Caki2 (cell line): ENCODE measurements at places on chromosomes 12 and 14. TPM values are rescaled to one million over a fixed set of nuclear protein-coding genes. Genes with fewer than 3 reads are reported as not detected.

- no peak for DNase-seq
Measured at GRCh38 chr14:55645845-55646832, 66.1 kb downstream of the KTN1 start.

- DNase-seq = no peak
Measured at GRCh38 chr12:27818401-27818918, 38.4 kb upstream of the MANSC4 start.

DNA sequence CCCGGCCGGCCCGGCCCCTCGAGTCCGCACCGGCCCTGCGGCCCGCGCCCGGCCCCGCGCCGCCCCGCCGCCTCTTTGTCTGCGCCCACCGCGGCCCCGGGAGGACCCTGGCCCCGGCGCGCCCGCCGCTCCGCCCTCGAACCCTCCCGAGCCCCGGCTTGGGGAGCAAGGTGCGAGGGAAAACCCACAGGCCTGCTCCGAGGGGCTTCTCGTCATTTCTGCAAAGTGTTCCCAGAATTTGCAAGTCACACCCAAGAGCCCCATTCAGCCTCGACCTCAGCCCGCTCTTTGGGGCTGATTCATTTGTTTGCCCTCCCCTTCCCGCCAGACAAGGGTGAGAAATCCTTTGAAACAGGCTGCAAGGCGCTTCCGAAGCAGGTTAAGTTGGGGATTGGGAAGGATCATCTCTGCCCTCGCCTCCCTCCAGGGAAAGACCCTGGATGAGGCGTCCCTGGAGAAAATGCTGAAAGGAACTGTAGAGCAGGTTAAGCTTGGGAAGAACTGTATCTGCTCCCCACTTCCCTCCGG, 325 bp upstream of the CLIP1 start:
- DNase-seq = peak; percentile 59

DNA sequence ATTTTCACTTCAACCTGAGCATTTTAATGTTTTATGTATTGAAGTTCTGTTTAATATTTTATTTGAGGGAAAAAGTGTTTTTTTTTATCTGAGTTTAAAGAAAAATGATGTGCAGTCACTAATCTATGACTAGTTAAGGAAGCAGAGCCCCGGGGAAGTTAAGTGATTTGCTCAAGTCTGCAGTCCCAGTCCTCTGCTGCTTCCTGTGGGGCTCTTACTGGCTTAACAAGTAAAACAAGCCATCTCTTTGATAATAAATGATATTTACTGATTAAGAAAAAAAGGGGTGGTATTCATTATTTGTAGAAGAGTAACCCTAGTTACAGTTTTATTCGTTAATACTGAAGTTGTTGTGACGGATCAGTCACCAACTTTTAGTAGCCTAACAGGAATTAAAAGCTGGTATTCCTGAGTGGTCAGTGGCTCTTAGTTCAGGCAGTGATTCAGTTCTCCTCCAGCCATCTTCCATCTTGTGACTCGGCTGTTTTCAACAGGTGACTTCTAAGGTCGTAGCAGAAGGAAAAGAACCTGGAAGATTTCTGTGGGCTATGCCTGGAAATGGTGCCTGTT, 21.7 kb downstream of the BICDL1 start:
- no peak for DNase-seq

DNA sequence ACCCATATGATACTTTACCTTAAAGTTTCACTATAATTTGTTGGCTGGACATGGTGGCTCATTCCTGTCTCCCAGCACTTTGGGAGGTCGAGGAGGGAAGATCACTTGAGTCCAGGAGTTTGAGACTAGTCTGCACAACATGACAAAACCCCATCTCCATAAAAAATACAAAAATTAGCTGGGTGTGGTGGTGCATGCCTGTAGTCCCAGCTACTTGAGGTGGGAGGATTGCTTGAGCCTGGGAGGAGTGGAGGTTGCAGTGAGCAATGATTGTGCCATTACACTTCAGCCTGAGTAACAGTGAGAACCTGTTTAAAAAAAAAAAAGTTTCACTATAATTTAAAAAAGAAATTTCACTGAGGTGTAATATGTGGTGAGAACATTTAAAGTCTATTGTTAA, 21.2 kb downstream of the DERA start:
- no peak for DNase-seq

- no peak for DNase-seq
Measured at GRCh38 chr14:28987516-28987915, 220.9 kb downstream of the FOXG1 start.

- no peak for DNase-seq
Measured at GRCh38 chr12:89800435-89800834, 91.8 kb upstream of the ATP2B1 start.

DNA sequence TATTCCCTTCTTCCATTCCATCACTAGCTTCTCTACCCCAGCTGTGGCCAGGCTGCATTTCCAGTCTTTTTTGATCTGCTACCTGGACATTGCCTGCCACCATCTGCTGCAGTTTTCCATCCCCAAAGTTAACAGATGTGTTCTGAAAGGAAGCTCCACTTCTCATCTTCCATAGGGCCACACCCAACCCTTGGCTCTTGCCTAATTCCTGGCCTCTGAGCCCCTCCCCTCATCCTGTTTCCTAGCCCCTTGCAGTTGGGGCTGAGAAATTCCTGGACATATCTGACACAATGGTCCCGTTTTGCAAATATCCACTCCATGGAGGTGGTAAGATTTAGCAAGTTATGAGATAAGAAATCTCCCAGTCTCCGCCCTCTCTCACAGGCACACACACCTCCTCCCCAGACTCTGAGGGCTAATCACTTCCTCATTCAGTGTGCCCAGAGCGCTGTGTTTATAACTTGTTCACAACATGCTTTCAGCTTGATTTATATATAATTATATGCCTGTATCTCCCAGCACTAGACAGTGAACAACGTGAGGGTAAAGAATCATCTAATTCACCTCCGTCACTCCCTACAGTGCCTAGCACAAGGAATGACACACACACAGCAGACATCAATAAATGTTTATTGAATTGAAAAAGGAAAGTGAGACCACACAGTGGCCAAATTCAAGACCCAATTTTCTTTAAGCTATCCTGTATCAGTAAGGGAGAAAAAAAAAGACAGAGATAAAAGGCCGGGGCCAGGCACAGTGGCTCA, 13.4 kb downstream of the SMUG1 start:
- DNase-seq = no peak

DNA sequence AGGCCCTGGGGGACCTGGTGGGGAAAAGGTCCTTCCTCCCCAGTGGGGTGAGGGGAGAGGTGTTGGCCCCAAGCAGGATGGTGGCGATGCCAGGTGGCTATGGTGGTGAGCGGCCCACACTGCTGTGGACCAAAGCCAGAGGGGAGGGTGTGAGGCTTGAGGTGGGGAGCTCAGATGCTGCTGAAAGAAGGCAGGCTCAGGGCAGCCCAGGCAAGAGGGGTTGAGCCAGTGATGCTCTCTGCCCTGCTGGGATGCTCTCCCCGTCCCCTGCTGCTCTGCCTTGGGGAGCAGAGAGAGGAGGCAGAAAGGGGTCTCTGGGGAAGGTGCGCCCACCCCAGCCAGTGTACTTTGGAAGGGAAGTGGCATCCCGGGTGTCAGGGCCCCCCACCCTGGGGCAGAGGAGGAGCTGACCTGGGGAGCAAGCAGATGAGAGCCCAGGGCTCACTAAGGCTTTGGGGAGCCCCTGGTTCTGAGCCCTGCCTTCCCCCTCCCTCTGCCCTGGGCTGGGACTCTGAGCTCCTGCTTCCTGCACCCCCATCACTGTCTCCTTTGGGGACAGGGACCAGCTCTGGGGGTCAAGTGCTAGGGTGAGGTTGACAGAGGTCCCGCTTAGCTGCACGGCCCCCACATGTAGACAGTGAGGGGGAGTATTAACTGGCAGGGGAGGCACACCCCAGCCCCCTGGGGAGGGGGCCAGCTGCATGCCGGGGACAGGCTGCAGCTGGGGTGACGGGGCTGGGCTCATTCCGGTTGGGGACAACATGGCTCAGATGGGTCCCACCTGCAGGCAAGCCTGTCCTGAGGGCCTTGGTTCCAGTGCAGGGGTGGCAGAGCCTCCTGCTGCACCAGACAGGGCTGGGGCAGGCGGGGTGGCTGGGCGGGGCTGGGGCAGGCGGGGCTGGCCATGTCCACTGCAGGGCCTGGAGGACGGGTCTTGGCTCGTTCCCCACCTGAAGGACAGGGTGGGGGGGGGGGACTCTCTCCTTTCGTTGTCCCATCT, 124.4 kb downstream of the KIF26A start:
- no peak for DNase-seq

- DNase-seq = no peak
Measured at GRCh38 chr14:104505085-104506074, 74.2 kb upstream of the C14orf180 start.

GRCh38 chr14:99560922-99561683, 42.9 kb downstream of the CCDC85C start:
- no peak for DNase-seq

DNA sequence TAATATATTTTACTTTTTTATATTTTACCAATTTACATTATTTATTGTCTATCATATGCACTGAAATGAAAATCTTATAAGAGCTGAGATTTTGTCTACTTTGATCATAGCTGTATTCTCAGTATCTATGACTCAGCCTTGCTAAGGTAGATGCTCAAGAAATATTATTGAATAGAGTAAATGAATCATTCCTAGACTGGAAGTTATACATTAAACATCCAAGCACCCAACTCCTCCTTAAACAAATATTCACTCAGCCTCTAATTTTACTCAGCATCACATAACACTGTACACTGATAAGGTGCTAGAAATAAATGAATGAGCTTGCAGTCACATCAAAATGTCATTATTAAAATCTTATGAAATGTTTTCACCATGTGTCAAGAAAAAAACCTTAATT, 1424.9 kb downstream of the LRFN5 start:
- peak; percentile 19 for DNase-seq

- no peak for DNase-seq
Measured at GRCh38 chr14:88106377-88106776, 101.4 kb downstream of the GPR65 start.

GRCh38 chr14:66476964-66477363, 9.2 kb upstream of the CCDC196 start:
- peak; percentile 3 for DNase-seq

Gene IQSEC3
- not detected in 2 replicates for total RNA-seq

Gene TAS2R8
- not detected in 2 replicates for total RNA-seq

Gene SDSL
- total RNA-seq = 32.2 and 48.2 TPM in 2 replicates

Gene TGM1
- total RNA-seq = 0.44 TPM in 1 of 2 replicates, not detected in the other

Gene PIWIL1
- total RNA-seq = not detected in 2 replicates

Gene SMCO2
- total RNA-seq = 0.78 TPM in 1 of 2 replicates, not detected in the other
